Brain (organoid and tissue), 16 donors: ENCODE measurements at places on chromosomes 1 and 21.

- DNase-seq: peak; percentile 42
These were observed 403 bp downstream of the MXRA8 start for GRCh38 chr1:1357871-1358432.

DNA sequence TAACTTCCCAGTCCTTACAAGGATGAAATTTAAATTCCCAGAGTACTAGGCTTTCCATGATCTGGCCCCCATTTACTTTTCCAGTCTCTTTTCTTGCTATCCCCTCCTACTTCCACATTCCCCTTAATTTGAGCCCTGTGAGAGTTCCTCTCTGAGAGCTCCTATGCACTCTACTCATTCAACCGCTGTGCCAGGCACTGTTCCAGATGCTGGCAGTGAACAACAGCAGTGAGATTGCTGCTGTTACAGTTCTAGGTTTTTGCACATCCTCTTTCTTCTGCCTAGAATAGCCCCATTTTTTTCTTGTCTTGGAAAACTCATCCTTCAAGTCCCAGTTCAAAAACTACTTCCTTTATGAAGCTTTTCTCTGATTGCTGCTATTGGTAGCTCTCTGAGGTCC, 18.8 kb downstream of the ATF6 start:
- DNase-seq: no peak

- no peak for DNase-seq
These were observed 22.1 kb upstream of the NEXN start for GRCh38 chr1:77866296-77866695.

DNA sequence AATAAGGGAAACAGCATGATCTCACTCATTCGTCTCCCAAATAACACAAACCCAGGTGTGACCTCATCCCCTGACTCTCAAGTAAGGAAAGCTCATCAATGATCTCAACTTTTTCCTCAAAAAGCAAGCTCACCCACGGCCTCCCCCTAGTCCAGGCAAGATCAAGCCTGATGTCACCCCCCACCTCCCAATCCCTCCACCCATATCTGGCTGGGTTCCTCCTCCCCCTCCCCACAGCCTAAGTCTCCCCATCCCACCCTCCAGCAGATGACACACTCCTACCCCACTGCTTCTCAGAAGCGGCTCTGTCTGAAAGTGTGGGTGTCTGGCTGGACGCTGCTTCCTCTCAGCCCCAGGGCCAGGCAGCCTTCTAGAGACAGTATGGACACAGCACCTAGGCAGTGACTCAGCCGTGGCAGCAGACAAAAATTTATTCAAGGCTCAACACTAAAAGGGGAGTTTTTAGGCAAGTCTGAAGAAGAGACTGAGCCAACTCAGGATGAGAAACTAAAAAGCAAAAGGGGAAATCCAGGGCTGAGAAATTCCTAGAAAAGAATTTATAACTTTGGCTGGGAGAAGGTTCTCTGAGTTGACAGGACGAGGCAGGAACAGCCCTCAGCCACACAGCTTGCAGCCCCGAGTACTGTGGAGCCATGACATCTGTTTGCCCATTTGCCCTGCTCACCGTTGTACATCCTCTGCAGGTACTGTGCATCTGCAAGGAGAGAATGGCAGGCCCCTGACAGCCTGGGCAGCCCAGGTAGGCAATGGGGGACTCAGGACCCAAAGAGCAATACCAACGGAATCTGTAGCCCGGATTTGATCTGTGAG, 81.6 kb upstream of the LRRC8D start:
- DNase-seq: no peak

GRCh38 chr1:229127301-229127700, 143.6 kb upstream of the RAB4A start:
- no peak for DNase-seq

- DNase-seq: peak; percentile 64
These were observed 1.3 kb downstream of the AHDC1 start for GRCh38 chr1:27602462-27603308.

DNA sequence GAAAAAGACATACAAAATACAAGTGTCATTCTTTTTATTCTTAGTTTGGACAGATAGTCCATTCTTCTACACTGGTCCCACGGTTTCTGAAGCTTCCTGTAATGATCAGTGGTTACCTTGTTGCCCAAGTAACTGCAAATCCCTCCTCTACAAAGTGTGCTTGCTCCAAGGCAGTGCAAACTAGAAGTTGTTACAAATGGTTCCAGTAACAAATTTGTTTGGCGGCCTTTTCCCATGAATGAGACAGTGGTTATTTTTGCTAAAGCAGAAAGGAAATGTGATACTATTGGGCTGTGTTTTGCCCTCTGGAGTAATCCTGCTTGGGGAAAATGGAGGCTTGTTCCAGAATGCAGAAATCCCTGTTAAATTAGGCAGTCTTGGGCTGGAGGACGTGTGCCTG, 8.9 kb downstream of the BACE2 start:
- DNase-seq: no peak

DNA sequence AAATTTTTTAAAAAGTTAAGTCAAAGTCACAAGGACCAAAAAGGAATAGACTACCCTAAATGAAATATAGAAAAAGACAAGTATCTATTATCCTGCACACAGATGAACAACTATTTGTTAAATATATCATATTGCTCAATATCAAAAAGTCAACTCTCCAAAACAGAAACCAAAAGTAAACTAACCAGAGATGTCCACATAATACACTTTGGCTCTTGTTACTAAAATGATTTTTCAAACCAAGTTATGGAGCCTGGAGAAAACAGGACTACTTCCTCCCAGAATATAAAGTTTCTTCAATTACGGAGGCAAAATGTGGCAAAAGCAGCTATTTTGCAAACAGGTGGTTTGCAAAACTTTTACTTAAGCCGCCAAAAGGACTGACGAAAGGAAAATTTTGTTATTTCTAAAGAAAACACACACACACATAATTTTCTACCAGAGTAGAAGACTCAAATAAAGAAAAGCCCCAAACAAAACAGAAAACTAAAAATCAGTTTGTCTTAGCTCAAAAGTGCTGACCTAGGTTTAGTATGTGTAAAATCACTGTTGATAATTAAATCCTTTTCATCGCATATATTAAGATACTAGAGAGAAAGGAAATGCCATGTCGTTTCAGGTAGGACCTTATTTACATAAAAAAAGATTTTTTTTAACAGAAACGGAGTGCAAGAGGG, 1.1 kb downstream of the DPYD start:
- no peak for DNase-seq

GRCh38 chr21:27584256-27584655, 617.4 kb upstream of the ADAMTS5 start:
- DNase-seq: no peak

- DNase-seq: no peak
These were observed 4.3 kb upstream of the CALML6 start for GRCh38 chr1:1910651-1911331.

- DNase-seq: no peak
These were observed 123.5 kb downstream of the SLC44A5 start for GRCh38 chr1:75487399-75487798.

DNA sequence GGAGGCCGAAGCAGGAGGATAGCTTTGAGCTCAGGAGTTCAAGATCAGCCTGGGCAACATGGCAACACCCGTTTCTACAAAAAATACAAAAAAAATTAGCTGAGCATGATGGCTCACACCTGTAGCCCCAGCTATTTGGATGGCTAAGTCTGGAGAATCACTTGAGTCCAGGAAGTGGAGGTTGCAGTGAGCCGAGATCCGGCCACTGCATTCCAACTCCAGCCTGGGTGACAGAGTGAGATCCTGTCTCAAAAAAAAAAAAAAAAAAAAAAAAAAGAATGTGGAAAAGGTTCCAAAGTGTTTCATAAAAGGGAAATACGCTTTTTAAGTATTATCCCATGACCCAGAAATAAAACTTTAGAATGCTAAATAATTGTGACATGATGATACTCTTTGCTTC, 8.0 kb downstream of the S1PR1 start:
- DNase-seq: no peak

DNA sequence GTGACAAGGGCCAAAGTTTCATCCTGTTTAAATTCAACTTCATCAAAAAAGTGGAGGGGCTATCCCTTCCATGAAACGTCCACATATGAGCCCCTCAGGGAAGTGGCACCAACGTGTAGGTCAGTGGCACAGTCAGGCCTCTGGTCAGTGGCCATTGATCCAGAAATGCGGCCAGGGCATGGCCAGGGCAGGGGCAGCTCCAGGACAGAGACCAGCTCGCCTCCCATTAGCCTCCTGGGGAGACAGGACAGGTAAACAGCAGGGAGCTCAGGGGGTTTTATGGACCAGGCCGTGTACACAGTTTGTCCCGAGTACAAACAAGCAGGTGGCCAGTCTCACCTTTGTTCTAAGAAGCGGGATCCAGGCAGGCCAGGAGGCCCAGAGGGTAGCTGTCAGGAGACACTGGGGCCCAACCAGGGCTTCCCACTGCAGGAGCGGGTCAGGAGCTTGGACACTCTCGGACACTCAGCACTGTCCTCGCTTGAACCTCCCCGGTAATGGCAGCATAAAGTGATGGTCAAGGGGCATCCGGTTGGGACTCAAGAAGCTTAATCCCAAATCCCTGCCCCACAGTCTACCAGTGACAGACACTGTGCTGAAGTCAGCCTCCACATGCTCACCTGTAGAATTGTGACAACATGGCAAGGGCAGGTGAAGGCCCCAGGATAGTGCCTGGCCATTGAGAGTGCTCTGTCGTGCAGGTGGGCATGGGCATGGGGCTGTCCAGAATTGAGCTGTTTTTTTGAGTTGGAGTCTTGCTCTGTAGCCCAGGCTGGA, 144.1 kb upstream of the ERRFI1 start:
- no peak for DNase-seq

- DNase-seq: no peak
These were observed 115.6 kb downstream of the PTBP2 start for GRCh38 chr1:96837057-96837780.

GRCh38 chr1:30783256-30783915, 25.8 kb upstream of the LAPTM5 start:
- no peak for DNase-seq

- no peak for DNase-seq
These were observed 98.1 kb downstream of the ADSS2 start for GRCh38 chr1:244353551-244354091.

GRCh38 chr1:38858833-38859560, 575 bp downstream of the RRAGC start:
- DNase-seq: peak; percentile 10

DNA sequence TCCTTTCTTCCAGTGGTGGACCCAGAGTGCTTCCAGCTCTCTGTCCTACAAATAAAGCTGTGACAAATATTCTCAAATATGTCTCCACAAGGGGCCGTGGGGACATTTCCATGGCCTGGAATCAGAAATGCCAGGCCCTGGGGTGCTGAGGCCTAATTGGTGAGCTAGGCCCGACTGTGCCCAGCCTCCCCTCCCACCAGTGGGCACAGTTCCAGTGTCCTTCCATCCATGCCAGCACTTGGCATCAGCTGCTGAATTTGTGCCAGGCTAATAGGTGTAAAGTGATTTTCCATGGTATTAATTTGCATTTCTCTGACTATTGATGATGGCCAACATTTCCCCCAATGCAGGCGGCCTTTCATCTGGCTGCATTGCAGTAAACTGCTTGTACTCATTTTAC, 48.5 kb upstream of the B3GALT5 start:
- peak; percentile 72 for DNase-seq

GRCh38 chr1:228125185-228125584, 14.9 kb upstream of the GUK1 start:
- DNase-seq: no peak

- no peak for DNase-seq
These were observed 20.6 kb downstream of the NIBAN1 start for GRCh38 chr1:184953600-184954219.

DNA sequence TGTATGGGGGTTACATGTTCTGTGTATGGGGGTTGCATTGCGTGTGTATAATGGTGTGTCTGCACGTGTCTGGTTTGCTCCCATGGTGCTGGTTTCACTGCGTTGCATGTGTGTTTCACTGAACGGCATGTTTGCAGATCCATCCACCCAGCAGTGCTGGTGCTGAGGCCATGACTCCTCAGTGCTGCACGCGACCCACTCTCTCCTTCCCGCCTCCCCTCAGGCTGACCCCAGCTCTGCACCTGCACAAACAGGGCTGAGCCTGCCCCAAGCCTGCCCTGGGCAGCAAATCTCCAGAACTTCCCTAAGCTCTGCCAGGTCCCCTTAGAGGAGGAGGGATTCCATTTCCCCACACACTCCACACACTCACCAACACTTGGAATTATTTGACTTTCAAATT, 18.7 kb downstream of the ACTRT2 start:
- no peak for DNase-seq

DNA sequence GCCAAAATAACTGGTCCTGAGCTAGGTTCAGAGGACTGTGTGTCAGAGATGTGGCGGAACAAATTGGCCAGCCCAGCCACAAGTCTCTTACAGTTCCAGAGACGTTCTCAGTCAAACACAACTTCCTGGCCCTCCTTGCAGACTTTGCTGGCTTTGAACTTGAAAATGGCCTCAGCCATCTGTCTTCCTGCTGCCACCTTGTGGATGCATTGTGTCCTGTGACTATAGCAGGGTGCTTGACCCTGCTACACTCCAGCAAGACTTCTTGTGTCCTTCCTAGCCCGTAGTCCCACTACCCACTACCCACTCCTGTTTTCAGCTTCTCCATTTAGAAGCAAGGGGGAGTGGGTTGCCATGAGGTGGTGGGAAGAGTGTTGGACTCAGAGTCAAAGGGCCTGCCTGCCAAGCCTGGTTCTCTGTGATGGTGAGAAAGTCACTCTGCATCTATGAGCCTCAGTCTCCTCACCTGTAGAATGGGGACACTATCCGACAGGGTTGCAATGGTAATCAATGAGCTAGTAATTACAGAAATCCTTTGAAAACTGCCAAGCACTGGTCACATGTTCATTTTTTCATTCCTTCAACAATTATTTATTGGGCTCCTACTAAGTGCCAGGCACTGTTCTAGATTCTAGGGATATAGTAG, 109.9 kb downstream of the IGSF21 start:
- no peak for DNase-seq

DNA sequence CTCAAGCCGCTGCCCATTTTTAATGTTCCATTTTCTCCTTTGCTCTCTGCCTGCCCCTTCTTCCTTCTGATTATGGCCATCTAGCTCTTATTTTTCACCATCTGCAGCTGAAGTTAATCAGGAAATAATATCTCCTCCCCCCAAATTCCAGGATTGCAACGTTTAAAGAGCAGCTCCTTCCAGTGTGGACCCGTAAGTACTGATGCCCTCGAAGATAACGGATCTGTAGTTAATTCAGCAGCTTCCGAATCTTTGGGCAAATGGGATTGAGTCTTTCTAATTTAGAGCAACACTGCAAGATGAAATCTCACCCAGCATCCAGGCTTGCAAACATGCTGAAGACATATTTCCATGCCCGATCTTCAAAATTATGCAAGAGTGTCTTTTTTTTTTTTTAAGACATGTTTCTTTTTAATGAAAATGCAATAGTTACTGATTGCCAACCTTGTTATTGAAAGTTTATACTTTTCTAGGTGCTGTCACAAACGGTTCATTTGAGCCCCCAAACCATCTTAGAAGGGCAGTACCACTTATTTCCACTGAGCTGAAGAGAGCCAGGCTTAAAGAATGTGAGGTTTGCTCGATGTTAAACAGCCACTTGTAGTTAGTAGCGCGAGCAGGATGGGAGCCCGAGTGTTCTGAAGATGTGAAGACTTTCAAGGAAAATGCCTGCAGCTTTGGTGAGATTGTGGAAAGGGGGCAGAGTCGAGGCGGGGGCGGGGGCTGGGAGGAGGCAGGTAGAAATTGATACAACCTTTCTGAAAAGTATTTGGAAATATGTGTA, 10.9 kb upstream of the RCAN3 start:
- no peak for DNase-seq
